ENCODE measurements at places on chromosomes 3 and 15. TPM values are rescaled to one million over a fixed set of nuclear protein-coding genes. Genes with fewer than 3 reads are reported as not detected.

- DNase-seq, result no peak
These were observed 4.0 kb downstream of the B2M start for GRCh38 chr15:44715142-44715796.

- peak; percentile 26 for DNase-seq
These were observed 531 bp downstream of the LZTFL1 start for GRCh38 chr3:45841420-45841756.

DNA sequence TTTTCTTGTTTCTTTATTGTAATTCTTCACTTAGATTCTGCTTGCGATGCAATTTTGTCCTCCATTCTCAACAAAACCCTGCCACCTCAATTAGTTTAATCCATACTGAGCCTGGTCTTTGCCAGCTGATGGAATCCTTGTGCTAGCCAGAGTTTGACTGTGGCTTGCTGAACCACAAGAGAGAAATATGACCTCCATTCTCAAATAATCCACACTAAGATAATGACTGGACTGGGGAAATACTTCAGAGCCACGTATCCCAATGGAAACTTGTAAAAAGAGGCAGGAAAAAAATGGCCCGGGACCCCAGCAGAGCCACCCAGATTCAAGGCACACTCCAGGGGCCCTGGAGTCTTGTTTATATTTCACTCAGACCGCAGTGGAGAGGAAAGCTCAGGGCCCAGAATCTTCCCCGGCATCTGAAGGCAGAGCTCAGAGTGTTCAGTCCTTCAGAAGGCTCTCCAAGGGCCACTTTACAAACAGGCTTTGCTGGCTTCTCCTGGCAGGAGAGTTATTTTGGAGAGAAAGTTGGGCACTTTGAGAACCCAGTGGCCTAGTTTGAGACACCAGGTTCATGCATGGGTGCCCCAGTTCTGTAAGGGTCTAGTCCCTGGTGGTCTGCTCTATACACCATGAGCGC, 62.7 kb downstream of the SSUH2 start:
- peak; percentile 68 for DNase-seq

GRCh38 chr3:81218023-81218422, 543.4 kb downstream of the GBE1 start:
- DNase-seq, result peak; percentile 2

DNA sequence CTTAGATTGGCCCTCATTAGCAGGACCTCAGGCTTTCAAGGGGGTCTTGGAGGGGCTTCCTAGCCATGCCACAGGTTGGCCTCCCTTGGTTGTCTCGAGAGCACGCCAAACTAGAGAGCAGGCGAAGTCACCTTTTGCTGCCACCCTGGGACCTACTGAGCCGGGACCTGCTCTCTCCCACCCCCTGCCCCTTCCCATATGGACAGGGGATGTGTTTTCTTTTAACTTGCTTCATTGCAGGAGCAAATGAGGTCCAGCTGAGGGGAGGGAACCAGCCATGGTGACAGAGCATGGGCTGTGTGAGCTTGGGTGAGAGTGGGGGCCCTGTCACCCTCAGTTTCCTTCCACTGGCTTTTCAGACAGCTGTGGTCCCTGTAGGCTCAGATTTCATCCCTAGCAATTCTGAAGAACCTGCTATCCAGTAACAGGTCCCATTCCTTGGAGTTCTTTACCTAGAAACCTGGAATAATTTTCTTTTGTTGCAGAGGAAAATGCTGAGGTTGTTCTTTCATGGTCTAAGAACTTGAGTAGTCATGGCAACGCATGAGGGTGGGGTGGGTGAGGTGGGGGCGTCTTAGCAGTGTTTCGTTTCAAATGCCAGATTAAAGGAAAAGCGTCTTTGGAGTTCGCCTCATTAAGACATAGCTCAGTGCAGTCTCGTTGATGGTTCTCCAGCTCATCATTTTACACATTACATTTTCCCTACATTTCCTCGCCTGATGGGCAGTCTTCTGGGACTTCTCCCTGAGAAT, 20.1 kb upstream of the MAGEF1 start:
- no peak for DNase-seq

- peak; percentile 70 for DNase-seq
These were observed 710 bp upstream of the CLK3 start for GRCh38 chr15:74614744-74615507.

DNA sequence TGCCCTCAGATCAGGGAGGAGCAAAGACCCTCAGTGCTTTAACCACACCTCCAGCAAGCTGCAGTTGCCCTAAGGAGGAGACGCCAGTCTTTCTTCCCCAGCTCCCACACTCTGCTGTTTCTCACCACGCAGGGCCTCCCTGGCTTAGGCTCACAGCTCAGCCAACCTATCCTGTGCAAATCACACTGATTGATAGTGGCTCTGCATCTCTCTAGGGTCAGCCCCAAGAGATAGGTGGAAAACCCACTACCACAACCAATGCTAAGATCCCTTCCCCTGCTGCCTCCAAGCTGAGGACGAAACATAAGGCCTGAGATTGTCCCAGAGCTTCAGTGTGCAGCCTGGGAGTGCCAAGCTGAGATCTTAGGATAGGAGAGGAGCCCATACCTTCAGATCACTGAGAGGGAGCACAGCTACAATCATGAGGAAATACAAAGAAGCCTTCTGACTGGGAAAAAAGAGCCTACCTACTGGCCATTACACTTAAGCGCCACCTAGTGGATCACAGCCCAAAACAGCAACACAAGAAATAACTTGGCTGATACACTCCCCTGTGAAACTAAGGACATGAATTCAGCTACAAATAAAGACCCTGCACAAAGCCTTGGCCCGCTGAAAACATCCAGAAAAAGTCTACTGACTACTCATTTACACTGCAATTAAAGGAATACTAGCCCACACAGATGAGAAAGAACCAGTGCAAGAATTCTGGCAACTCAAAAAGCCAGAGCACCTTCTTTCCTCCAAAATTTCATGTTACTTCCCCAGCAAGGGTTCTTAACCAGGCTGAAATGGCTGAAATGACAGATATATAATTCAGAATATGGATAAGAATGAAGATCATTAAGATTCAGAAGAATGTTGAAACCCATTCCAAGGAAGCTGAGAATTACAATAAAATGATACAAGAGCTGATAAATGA, 271.5 kb upstream of the DCBLD2 start:
- peak; percentile 80 for DNase-seq

- no peak for DNase-seq
These were observed 32.4 kb downstream of the MEGF11 start for GRCh38 chr15:66221126-66221525.

- no peak for DNase-seq
These were observed 52.2 kb downstream of the EFHB start for GRCh38 chr3:19881852-19882251.

- peak; percentile 21 for DNase-seq
These were observed 16.9 kb upstream of the LPP start for GRCh38 chr3:188137051-188137450.

GRCh38 chr3:152638707-152639450, 196.1 kb upstream of the P2RY1 start:
- DNase-seq, result peak; percentile 86

DNA sequence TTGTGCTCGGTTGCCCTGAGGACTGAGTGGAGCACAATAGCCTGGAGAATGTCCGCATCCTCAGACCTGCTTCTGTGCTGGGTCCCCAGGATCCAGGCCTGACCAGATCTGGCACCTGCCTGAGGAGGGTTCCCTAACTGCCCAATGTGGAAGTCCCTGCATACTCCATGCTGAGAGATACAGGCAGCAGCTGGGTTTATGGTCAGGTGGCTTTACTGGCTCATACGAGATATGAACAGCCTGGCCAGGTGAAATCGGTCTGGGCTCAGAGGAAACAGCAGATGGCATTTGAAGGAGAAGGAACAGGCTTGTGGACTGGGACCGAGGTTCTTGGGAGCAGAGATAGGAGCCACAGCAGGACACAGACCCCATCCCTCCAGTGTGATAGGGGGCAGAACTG, 18.2 kb upstream of the KIF23 start:
- no peak for DNase-seq

DNA sequence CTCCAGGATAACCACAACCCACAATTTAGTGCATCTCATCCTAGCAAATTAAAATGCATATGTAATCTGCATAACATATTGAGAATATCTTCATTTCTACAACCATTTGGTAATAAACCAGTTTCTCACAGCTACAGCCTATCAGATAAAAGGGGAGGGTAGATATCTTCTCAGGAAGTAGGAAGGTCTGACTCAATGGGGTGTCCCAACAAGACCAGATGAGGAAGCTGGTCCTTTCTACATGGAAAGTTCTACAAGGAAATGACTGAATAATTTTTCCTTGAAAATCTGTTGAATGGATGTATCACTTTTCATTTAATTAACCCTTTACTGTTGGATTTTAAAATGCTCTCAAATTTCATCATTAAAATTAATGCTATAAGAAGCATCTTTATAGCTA, 17.4 kb upstream of the TMPRSS7 start:
- DNase-seq, result no peak

DNA sequence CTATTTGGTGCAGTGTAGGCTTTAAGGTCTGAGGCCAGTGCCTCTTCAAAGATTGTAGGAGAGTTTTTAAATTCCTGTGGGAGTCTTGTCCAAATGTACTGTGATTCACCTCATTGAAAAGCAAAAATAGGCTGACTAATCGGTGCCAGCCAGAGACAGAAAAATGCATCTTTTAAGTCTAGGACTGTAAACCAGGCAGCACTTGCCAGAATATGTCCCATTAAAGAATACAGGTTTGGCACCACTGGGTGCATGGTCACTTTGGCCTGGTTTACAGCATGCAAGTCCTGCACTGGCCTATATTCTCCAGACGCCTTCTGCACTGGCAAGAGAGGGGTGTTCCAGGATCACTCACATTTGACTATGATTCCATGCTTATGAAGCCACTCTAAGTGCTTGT, 20.3 kb upstream of the NOX5 start:
- DNase-seq, result no peak

- no peak for DNase-seq
These were observed 5.2 kb downstream of the GRM2 start for GRCh38 chr3:51712038-51712420.

GRCh38 chr15:40538976-40539375, 25.9 kb downstream of the CCDC32 start:
- no peak for DNase-seq

GRCh38 chr3:119300991-119301391, 6.8 kb downstream of the ARHGAP31 start:
- no peak for DNase-seq

- DNase-seq, result no peak
These were observed 165.4 kb upstream of the KCNH8 start for GRCh38 chr3:18982920-18983319.

GRCh38 chr3:187230011-187230410, 32.7 kb downstream of the RTP1 start:
- no peak for DNase-seq

GRCh38 chr15:41655716-41656115, 4.5 kb upstream of the MGA start:
- peak; percentile 42 for DNase-seq

DNA sequence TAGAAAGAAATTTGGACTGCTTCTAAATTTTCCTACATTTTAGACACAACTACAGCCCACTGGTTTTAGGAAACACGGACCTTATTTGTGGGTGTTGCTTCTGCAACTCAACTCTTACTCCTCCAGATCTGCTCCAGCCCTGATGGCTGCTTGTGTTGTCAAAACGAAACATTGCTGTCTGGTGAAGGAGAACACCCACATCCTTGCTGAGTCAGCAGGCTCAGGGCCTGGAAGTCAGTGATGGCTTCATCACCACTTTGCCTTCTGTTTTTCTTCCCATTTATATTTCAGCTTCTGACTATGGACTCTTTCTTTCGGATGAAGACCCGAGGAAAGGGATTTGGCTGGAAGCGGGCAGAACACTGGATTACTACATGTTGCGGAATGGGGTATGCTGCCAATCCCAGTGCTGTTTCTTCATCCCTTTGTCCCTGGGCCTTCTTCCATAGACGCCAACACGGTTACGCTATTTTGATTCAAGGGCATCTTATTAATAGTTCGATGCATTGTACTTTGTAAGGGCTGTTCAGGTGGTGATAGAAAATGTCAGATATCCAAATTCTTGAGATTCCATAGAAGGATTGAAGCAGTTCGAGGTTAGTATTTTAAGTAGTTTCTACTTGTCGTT, 392.6 kb upstream of the TPM1 start:
- DNase-seq, result peak; percentile 58

DNA sequence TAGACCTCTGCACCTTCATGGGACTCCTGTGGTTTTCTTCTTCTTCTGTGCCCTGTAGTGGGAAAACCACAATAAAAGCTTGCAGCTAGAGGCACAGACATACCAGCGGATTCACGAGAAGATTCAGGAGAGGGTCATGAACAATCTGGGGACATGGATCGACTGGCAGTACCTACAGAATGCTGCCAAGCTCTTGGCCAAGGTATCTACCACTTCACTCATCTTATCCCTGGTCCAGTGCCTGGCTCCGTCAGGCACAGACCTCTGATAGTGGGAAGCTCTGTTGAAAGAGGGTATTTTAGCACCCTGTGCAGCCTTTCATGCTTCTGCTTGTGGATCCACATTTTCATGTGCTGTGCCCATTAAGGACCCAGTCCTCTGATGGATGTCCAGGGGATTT, 9.7 kb upstream of the P4HTM start:
- DNase-seq, result no peak

DNA sequence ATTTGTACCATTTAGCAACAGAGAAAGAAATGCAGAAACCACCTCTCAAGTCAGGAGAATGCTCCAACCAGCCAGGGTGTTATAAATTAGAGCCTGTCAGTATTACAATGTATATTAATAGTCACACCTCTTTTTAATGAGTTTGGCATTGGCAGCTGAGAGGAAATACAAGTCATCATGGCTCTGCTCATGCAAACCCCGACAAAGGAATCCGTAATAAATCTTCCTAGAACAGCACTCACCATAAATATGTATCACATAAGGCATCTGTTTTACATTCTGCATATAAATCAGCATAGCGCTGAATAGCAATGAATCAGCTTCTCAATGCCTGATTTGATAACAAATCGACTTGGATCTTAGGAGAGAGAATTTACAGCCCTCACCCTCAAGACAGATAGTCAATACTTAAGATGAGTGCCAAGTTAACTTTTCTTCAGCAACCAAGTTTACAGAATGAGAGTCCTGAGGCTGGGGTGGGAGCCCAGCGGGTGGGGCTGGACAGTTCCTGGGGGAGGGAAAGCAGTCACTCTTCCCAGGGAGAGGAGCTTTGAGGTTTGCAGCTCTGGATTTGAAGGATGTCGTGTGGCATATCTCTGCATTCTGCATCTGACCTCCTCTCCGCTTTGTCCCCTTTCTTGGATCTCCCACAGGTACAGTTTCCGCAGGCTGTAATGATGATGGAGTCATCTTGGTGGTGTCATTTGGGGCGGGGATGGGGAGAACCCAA, 1034.4 kb upstream of the NR2F2 start:
- no peak for DNase-seq

- peak; percentile 47 for DNase-seq
These were observed 160.7 kb downstream of the STAC start for GRCh38 chr3:36540888-36541518.

- peak; percentile 67 for DNase-seq
These were observed 339.7 kb downstream of the IL5RA start for GRCh38 chr3:2770451-2770850.

- DNase-seq, result peak; percentile 12
These were observed 303.5 kb upstream of the TPM1 start for GRCh38 chr15:62739082-62739481.

CFAP100 gene
- total RNA-seq, result not detected

ZNF619 gene
- total RNA-seq, result 5.2 TPM

ARPP21 gene
- total RNA-seq, result not detected

CSPG4 gene
- total RNA-seq, result 86.8 TPM

OXTR gene
- 310 TPM for total RNA-seq

Data from fibroblast of villous mesenchyme (primary cell).